ENCODE measurements at places on chromosomes 3 and 15.

DNA sequence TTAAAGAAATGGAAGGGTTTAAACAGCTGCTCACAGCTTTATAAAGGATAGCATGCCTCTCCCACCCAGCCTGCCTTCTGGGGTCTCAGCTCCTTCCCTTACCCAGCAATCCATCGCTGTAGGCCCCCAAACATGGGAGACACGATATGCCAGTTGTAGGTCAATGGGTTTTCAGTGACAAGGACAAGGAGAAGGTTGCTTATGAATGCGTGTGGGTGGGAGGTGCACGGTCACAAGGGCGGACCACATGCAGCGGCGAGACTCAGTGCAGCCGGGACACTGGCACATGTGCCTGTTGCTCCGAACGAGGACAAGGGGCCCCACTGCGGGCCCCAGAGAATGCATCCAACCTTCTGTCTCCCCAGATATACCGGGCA, 67.0 kb downstream of the MGLL start:
- no peak overlapping the region for H3K27ac ChIP-seq
- H3K36me3 ChIP-seq, result no peaks in the 10 kb centered on the region
- peaks cover 13% of the 10 kb centered on the region for H3K4me1 ChIP-seq
- DNase-seq, result no peak

- no peaks in the 10 kb centered on the region for H3K36me3 ChIP-seq
- DNase-seq, result no peak
- H3K4me3 ChIP-seq, result no peak overlapping the region
- no peaks in the 10 kb centered on the region for H3K4me1 ChIP-seq
- no peaks in the 10 kb centered on the region for H3K27me3 ChIP-seq
Observed at GRCh38 chr3:24504772-24505171, 10.1 kb upstream of the THRB start.

GRCh38 chr3:16927485-16927884, 42.7 kb downstream of the PLCL2 start:
- H3K27me3 ChIP-seq, result no peaks in the 10 kb centered on the region
- no peak overlapping the region for H3K27ac ChIP-seq
- H3K36me3 ChIP-seq, result peaks cover 4% of the 10 kb centered on the region
- DNase-seq, result no peak
- H3K4me3 ChIP-seq, result no peak overlapping the region
- H3K4me1 ChIP-seq, result peaks cover 73% of the 10 kb centered on the region

- no peaks in the 10 kb centered on the region for H3K27me3 ChIP-seq
- peak overlapping the region; percentile 70 for H3K4me3 ChIP-seq
- peak overlapping the region; percentile 87 for H3K27ac ChIP-seq
- peaks cover 68% of the 10 kb centered on the region for H3K4me1 ChIP-seq
- DNase-seq, result peak; percentile 51
Observed at GRCh38 chr15:60585743-60586708, 107.1 kb upstream of the ICE2 start.

DNA sequence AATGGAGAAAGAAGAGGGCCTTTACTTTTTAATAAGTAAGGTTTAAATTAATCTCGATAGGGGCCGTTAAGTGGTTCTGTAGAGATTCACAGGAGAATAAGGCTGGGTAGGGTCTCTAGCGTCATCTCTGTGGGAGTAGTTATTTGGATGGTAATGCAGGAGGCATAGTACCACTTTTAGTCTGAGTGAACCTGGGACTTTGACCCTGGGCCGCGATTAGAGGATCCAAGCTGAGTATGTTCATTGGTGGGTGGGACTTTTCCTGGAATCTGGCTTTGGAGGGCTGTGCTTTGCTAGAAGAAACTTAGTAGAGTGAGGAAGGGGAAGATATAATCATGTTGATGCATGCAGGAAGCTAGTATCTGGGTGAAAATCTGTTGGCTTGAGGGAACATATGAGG, 4.0 kb downstream of the LPP start:
- no peak overlapping the region for H3K4me3 ChIP-seq
- peaks cover 66% of the 10 kb centered on the region for H3K4me1 ChIP-seq
- no peak overlapping the region for H3K27ac ChIP-seq
- no peaks in the 10 kb centered on the region for H3K27me3 ChIP-seq

GRCh38 chr3:69696367-69696766, 42.9 kb upstream of the MITF start:
- peaks cover 7% of the 10 kb centered on the region for H3K27me3 ChIP-seq
- H3K36me3 ChIP-seq, result no peaks in the 10 kb centered on the region
- DNase-seq, result no peak
- H3K27ac ChIP-seq, result no peak overlapping the region
- no peak overlapping the region for H3K4me3 ChIP-seq

- no peaks in the 10 kb centered on the region for H3K27me3 ChIP-seq
- peaks cover 4% of the 10 kb centered on the region for H3K36me3 ChIP-seq
- H3K27ac ChIP-seq, result no peak overlapping the region
- H3K4me1 ChIP-seq, result no peaks in the 10 kb centered on the region
- DNase-seq, result no peak
Observed at GRCh38 chr15:64740311-64741170, 34.8 kb downstream of the RBPMS2 start.

GRCh38 chr3:161332792-161333191, 38.5 kb downstream of the SPTSSB start:
- no peak overlapping the region for H3K4me3 ChIP-seq
- H3K27me3 ChIP-seq, result peaks cover 40% of the 10 kb centered on the region
- no peak for DNase-seq
- H3K36me3 ChIP-seq, result no peaks in the 10 kb centered on the region
- peaks cover 4% of the 10 kb centered on the region for H3K4me1 ChIP-seq

GRCh38 chr3:9770276-9770812, 597 bp upstream of the CAMK1 start:
- H3K27ac ChIP-seq, result peak overlapping the region; percentile 80
- no peaks in the 10 kb centered on the region for H3K27me3 ChIP-seq
- peaks cover 27% of the 10 kb centered on the region for H3K4me1 ChIP-seq
- no peaks in the 10 kb centered on the region for H3K36me3 ChIP-seq

- DNase-seq, result no peak
- H3K27me3 ChIP-seq, result no peaks in the 10 kb centered on the region
- H3K27ac ChIP-seq, result no peak overlapping the region
- no peaks in the 10 kb centered on the region for H3K36me3 ChIP-seq
Observed at GRCh38 chr3:182052332-182052731, 340.6 kb downstream of the SOX2 start.

DNA sequence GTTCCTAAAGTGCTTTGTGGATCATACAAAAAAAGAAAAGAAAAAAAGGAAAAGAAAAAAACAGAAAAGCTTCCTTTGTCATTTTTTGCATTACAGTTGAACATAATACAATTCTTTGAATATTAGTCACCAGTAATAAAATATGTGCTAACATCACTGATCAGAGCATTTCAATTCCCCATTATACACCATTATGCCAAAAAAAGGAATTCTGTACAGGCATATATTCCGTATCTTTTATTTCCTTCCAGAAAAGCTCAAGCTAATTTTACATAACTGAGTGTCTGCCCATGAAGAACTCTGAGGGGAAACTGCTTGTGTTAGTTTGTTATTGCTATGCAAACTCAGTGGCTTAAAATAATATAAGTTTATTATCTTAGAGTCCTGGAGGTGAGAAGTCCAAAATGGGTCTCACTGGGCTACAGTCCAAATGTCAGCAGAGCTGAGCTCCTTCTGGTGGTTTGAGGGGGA, 377.9 kb downstream of the GAP43 start:
- H3K27ac ChIP-seq, result no peak overlapping the region
- no peak overlapping the region for H3K4me3 ChIP-seq
- no peaks in the 10 kb centered on the region for H3K4me1 ChIP-seq

- H3K36me3 ChIP-seq, result peaks cover 11% of the 10 kb centered on the region
- no peak overlapping the region for H3K27ac ChIP-seq
- H3K27me3 ChIP-seq, result no peaks in the 10 kb centered on the region
- DNase-seq, result no peak
Observed at GRCh38 chr3:15306979-15307359, 25.4 kb downstream of the SH3BP5 start.

- H3K27me3 ChIP-seq, result no peaks in the 10 kb centered on the region
- H3K4me1 ChIP-seq, result peaks cover 31% of the 10 kb centered on the region
Observed at GRCh38 chr3:16392717-16393116, 120.8 kb downstream of the RFTN1 start.

DNA sequence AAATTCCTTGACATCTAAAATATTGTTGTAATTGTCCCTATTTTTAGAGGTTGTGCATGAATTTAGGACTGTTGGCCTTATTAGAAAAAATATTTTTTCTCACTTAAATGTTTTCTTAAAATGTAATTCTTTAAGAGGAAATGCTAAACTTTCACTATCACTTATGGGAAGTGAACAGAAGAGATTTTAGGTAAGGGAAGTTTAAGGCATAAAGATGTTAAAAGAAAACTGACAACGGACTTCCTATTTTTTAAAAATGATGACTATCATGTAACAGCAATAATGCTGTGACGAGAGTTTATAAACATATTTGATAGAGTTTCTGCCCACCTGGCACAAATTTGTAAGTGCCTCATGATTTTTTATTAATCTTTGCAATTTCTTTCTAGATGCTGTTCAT, 3.1 kb downstream of the C3orf38 start:
- peaks cover 41% of the 10 kb centered on the region for H3K36me3 ChIP-seq
- H3K27me3 ChIP-seq, result no peaks in the 10 kb centered on the region
- DNase-seq, result no peak

- DNase-seq, result no peak
- no peak overlapping the region for H3K4me3 ChIP-seq
- H3K27me3 ChIP-seq, result no peaks in the 10 kb centered on the region
- no peak overlapping the region for H3K27ac ChIP-seq
Observed at GRCh38 chr3:42037318-42037945, 53.7 kb upstream of the TRAK1 start.

DNA sequence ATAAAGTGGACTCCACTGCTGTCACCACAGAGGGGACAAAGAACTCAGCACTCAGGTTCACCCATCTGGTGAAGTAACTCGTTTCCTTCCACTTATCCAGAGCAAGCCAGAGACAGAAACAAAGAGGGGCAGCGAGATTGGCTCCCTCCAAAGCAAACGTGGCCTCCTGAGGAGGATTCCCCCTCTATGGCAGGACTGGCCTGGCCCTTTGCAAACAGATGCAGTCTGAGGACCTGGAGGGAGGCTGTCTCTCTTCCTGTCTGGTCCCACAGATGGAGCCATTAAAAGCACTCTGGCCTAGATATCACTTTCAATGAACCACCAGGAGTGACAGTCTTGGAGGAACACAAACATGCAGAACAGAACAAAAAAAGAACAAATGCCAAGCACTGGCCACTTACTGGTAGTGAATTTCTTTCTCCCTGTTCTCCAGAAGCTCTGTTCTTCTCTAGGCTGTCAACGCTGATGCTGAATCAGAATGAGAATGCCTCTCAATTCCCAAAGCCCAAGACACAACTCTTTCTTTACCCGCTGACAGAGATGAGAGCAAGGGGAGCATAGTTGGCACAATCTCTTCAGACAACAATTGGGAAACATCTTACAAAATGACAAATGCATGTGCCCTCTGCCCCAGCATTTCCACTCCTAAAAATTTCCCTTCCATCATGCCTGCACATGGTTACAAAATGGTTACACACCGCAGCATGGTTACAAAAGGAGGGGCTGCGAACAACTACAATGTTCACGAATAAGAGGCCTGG, 14.3 kb downstream of the KLHL25 start:
- no peak overlapping the region for H3K27ac ChIP-seq
- no peaks in the 10 kb centered on the region for H3K27me3 ChIP-seq
- no peak for DNase-seq
- peaks cover 5% of the 10 kb centered on the region for H3K36me3 ChIP-seq
- no peak overlapping the region for H3K4me3 ChIP-seq

- H3K4me1 ChIP-seq, result no peaks in the 10 kb centered on the region
- H3K27ac ChIP-seq, result no peak overlapping the region
- peaks cover 80% of the 10 kb centered on the region for H3K36me3 ChIP-seq
Observed at GRCh38 chr15:63630036-63630751, 33.0 kb downstream of the FBXL22 start.

DNA sequence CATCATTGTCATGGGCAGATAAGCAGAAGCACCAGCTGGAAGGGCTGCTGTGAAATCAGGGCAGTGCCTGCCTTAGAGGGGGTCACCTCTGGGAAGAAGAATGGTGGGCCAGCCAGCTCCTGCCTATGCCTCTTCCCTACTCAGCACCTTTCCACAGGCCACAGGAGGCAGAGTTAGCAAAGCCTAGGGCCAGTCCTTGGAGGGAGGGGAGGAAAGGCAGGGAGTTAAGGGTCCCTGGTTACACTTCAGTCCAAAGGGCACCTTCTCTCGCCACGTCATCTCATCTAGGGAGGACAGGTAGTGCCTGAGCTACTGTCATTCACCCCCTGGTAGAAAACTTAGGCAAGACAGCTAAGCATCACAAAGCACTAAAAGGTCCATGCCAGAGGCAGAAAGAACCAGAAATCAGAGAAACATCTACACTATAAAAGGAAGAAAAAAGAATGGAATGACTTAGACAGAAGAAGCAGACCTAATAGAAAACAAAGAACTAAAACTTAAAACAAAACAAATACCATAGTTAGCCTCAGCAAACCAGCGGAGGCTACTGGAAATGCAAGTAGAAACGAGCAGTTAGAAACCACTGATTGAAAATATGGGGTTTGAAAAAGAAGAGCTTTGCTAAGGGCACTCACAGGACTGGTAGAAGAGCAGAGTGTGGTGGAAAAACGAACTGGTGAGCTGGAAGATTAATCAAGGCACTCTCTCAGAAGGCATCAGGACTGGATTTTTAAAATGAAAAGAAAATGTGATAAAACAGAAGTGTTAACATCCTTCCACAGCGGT, 84.2 kb downstream of the OSBPL10 start:
- no peaks in the 10 kb centered on the region for H3K4me1 ChIP-seq
- H3K27ac ChIP-seq, result no peak overlapping the region
- no peak overlapping the region for H3K4me3 ChIP-seq
- H3K27me3 ChIP-seq, result peaks cover 28% of the 10 kb centered on the region
- H3K36me3 ChIP-seq, result no peaks in the 10 kb centered on the region

- no peaks in the 10 kb centered on the region for H3K4me1 ChIP-seq
- DNase-seq, result no peak
- no peaks in the 10 kb centered on the region for H3K36me3 ChIP-seq
- H3K27me3 ChIP-seq, result no peaks in the 10 kb centered on the region
Observed at GRCh38 chr3:114650808-114651207, 357.0 kb downstream of the TIGIT start.

DNA sequence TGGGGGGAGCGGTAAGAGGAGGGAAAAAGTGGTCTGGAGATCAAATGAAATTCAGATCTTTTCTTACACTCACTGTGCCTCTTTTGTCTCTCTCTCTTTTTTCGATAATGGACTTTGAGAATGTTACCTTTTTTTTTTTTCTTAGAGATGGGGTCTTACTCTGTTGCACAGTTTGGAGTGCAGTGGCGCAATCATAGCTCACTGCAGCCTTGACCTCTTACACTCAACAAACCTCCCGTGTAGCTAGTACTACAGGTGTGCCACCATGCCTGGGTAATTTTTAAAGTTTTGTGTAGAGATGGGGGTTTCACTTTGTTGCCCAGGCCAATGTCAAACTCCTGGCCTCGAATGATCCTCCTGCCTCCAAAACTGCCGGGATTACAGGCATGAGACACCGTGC, 15.6 kb downstream of the ABHD5 start:
- no peaks in the 10 kb centered on the region for H3K4me1 ChIP-seq
- no peaks in the 10 kb centered on the region for H3K36me3 ChIP-seq
- H3K4me3 ChIP-seq, result no peak overlapping the region
- no peak for DNase-seq
- no peaks in the 10 kb centered on the region for H3K27me3 ChIP-seq

DNA sequence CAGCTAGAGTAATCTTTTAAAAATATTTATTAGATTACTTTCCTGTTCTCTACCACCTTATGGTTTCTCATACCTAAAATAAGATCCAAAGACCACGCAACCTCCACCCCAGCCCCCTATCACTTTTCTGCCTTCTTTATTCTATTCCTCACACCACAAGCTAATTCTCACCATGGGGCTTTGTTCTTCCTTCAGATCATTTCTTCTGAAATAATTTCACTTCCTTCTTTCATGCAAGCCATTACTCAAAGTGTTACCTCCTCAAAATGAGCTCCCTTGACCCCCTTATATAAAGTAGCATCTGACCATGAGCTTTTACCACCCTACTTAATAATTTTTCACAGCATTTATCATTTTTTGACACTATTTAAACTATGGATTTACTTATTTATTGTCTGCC, 233.2 kb upstream of the TMCO5A start:
- no peaks in the 10 kb centered on the region for H3K4me1 ChIP-seq
- H3K4me3 ChIP-seq, result no peak overlapping the region
- DNase-seq, result no peak
- no peaks in the 10 kb centered on the region for H3K27me3 ChIP-seq

Measured in central memory CD8-positive, alpha-beta T cell (primary cell).